ENCODE measurements at places on chromosomes 13 and 19. TPM values are rescaled to one million over a fixed set of nuclear protein-coding genes. Genes with fewer than 3 reads are reported as not detected.
A peak's percentile ranks its signal among the peaks of the same experiment; 100 is the strongest.

GRCh38 chr13:26300140-26300539, 46.2 kb downstream of the CDK8 start:
- ATAC-seq: no peak

DNA sequence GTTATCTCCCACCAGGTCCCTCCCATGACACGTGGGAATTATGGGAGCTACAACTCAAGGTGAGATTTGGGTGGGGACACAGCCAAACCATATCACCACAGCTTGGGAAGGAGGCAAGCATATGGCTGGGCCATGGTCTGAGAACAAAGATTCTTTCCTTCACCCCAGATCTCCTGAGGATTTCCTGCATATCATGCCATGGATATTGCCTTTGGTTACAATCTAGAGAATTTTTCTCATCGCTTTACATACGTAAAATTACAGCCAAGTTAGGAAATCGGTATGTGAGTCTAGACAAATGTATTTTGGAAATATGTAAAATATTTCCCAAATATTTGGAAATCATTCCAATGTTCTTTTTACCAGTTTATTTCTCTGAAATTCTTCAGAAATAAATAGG, 398.3 kb downstream of the RFC3 start:
- no peak for ATAC-seq

METTL21C gene
- not detected for total RNA-seq

DNA sequence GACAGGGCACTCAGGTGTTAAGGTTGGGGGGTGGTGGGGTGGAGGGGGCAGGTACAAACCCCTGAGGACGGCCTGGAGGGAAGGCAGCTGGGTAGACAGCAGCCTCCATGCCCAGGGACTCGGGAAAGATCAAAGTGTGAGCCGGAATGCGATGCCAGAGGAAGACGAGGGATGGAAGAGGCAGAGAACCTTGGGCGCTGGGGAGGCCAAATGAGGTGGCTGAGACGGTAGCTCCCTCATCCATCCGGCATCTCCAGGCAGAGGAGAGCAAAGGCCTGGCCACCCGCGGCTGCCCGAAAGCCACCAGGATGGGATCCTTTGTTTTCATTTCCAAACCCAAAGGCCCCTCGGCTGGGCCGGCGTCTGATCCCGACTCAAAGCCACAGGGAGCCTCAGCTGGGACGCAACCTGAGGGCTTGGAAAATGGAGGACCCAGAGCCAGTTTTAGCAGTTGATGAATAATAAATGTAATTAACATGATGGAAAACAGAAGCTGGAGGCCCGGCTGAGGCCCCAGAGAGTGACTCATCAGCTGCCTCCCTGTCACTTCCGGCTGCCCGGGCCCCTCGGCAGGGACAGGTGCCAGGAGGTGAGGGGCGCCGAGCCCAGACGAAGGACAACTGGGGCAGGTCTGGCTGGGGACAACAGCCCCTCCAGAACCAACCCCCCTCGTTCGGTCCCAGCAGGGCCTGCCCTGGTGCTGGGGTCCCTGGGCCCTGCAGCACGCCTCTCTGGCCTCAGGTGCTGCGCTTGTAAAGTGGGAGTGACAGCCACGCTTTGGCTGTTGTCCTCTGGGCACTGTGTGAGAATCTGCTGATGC, 61.6 kb downstream of the CEBPG start:
- no peak for ATAC-seq

GRCh38 chr19:1455336-1456120, 5.6 kb downstream of the APC2 start:
- ATAC-seq: peak; percentile 65

PLK5 gene
- total RNA-seq: not detected

DNA sequence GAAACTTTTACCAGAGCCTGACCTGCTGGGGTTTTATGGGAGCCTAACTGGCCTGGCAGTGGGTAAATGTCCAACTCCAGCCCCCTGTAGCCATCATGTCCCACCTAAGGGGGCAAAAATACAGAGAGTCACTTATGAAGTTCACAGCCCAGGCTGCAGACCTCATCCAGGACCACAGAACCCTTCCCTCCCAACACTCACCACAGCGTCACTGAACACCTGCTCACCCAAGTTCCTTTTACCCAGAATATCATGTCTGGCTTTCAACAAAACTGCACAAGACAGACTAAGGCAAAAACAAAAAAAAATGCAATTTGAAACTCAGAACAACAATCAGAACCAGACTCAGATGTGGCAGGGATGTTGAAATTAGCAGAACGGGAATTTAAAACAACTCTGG, 6.4 kb downstream of the CEACAM3 start:
- no peak for ATAC-seq

GRCh38 chr19:15869109-15869555, 28.7 kb downstream of the CYP4F2 start:
- peak; percentile 56 for ATAC-seq

DNA sequence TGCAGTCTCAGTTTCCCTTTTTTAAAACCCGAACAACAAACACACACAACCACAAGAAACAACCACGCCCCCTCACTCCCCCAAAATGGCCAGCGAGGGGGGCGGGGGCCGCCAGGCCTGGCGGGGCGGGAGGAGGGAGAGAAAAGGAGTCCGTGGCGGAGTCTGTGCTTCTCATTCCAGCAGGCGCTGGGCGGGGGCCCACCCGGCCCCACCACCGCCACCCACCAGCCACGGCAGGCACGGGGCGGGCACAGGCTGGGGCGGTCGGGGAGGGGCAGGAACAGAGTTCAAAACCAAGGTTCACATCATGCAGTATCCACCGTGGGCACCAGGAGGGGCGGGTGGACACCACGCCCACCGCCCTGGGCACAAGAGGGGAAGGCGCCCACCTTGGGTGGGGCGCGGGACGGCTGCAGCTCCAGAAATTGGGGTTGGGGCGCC, 12.9 kb downstream of the DPF1 start:
- no peak for ATAC-seq

- no peak for ATAC-seq
Observed at GRCh38 chr13:73981595-73981994, 152.6 kb downstream of the KLF12 start.

PRR20C gene
- not detected for total RNA-seq

DNA sequence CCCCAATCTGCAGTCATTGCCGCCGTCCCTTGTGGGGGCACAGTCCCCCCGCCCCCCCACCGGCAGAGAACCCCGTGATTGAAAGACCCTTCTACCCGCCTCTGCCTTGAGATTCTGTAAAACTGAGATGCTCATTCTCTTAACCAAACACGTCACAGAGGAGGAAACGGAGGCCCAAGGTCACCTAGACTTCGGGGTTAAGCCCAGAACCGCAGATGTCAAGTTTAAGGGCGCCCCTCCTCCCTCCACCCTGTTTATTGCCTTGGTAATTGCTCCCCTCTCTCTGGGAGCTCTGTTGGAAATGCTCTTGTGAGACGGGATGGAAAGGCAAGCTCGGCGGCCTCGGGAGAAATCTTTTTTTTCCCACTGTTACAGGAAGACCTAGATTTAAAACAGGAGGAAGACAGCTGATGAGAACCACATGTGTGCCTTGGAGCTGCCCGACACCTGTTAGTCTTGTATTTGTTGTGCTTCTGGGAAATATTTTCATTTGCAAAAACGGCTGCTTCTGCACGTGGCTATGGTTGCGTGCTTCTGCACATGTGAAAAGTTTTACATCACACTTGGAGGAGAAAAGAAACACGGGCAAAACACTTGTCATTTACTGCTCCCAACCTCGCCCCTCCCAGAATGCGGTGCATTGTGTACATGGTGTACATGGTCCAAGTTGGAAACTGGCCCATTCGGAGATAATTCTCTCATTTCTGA, 1.1 kb upstream of the MED26 start:
- ATAC-seq: peak; percentile 5

GRCh38 chr13:84025824-84026223, 143.6 kb upstream of the SLITRK1 start:
- no peak for ATAC-seq

DNA sequence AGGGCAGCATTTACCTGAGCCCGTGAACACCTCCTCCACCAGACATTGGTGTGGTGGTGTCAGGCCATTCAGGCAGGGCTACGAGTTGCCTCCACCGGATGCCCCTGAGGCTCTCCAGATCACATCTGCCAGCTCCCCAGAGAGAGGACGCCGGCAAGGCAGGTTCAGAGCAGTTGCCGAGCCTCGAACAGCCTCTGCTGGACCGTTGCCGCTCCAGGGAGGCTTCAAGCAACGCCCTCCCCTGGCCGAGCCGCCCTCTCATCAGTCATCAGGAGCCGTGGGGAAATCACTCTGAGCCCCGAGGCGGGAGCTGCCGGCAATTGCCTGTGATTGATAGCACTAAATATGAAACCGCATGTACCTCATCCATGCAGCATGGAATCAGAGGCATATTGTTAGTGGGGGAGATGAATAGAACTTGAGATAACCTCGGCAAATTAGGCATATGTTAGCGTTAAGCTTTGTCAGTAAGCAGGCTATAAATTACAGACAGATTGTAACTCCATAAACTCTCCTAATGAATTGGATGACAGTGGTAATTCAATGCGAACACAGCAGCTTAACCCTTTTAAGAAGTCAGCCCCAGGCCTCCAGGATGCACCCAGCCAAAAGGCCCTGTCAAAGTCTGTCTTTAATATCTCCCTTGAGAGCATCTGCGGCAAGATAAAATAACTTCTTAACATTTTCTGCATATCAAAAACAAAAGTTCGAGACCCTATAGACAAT, 29.8 kb upstream of the SPACA7 start:
- no peak for ATAC-seq

GRCh38 chr19:15234431-15235130, 2.3 kb upstream of the EPHX3 start:
- no peak for ATAC-seq

DNA sequence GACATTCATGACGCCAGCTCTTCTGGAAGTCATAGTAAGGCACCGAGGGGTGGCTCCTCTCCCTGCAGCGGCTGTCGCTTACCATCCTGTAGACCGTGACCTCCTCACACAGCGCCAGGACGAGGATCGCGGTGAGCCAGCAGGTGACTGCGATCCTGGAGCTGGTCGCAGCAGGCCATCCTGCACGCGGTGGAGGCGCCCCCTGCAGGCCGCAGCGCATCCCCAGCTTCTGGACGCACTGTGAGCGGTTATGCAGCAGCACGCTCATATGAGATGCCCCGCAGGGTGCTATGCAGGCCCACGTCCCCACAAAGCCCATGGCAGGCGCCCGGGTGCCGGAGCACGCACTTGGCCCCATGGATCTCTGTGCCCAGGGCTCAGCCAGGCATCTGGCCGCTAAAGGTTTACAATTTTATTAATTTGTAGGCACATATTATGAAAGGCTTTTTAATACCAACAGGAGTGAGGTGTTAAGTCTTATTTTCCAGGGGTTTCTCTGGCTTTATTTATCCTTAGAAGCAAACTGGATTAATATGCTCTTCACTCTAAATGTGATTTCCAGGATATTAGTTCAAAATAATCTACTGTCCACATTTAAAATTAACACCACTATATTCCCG, 35.6 kb upstream of the PSPC1 start:
- ATAC-seq: peak; percentile 44

UFM1 gene
- 49.4 TPM for total RNA-seq

SBK3 gene
- not detected for total RNA-seq

DNA sequence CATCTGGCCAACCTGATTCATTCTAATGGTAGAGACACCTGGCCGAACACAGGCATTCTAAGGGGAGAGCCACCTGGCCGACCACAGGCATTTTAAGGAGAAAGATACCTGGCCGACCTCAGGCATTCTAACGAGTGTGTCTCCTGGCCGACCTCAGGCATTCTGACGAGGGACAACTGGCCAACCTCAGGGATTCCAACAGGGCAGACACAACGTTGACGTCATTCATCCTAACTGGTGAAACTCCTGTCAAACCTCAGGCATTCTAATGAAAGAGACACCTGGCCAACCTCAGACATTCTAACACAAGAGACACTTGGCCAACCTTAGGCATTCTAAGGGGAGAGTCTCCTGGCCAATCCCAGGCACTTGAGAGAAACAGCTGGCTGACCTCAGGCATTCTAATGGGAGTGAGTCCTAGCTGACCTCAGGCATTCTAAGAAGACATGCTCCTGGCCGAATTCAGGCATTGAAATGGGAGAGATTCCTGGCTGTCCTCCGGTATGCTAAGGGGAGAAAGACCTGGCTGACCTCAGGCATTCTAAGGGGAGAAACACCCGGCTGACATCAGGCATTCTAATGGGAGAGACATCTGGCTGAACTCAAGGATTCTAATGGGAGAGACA, 1352.5 kb downstream of the UQCRFS1 start:
- ATAC-seq: no peak

SSC5D gene
- total RNA-seq: 0.41 TPM

NDUFS7 gene
- 87.9 TPM for total RNA-seq

- peak; percentile 37 for ATAC-seq
Observed at GRCh38 chr13:81116461-81117282, 775.7 kb upstream of the SPRY2 start.

DNA sequence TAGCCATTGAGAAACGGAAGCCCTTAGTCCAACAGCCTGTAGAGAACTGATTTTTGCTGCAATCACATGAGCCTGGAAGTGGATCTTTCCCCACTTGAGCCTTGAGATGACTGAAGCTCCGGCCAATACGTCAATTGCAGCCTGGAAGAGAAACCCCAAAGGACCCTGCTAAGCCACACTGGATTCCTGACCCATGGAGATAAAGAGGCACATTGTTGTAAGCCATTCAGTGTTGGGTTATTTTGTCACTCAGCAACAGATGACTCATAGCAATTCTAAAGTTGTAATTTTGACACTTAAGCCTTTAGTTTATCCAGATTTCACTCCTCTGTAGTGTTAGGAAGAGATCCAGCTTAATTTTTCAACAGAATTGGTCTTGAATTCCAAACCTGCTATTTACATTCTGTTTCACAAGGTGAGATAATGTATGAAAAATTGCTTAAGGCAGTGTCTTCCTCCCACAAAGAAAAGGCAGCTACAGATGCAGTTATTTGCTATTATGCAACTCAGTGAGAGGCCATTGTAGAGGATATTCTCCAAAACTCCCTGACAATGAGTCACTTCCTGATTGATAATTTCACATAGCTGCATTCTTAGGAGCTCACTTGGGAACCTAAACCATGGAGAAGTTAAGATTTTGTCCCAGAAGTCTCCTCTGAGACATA, 59.4 kb upstream of the TSHZ3 start:
- no peak for ATAC-seq

GRCh38 chr13:26221399-26221720, 754 bp downstream of the RNF6 start:
- ATAC-seq: peak; percentile 52

ATP5F1D gene
- total RNA-seq: 210 TPM

GRCh38 chr13:23898101-23898500, 799 bp upstream of the C1QTNF9B start:
- no peak for ATAC-seq

GRCh38 chr13:80361298-80361697, 20.4 kb upstream of the SPRY2 start:
- ATAC-seq: no peak

- no peak for ATAC-seq
Observed at GRCh38 chr13:39025433-39025839, 12.5 kb downstream of the PROSER1 start.

GRCh38 chr19:37970699-37971098, 63.7 kb downstream of the SIPA1L3 start:
- ATAC-seq: no peak

GRCh38 chr13:48925001-48925400, 50.7 kb upstream of the FNDC3A start:
- no peak for ATAC-seq

DNA sequence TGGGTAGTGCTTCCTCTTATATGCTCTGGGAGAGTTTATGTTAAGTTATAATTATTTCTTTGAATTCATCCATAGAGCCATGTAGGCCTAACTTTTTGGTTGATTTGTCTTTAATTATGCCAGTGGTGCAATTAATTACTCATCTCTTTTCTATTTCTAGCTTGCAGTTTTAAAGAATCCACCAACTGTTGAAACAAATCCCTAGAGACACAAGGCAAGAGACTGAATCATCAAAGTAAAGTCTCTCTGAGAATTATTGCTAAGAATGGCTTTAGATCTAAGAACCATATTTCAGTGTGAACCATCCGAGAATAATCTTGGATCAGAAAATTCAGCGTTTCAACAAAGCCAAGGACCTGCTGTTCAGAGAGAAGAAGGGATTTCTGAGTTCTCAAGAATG, 5.9 kb upstream of the ZNF551 start:
- ATAC-seq: no peak

COL5A3 gene
- 6.1 TPM for total RNA-seq

Data from activated T-helper 17 cell treated with anti-CD3 and anti-CD28 coated beads, Interleukin-2, amount 50 U/mL, for 72 hours (primary cell).